ENCODE measurements at places on chromosomes 5 and 9.

- no peak for DNase-seq
Measured at GRCh38 chr5:128225245-128226030, 141.9 kb downstream of the SLC12A2 start.

DNA sequence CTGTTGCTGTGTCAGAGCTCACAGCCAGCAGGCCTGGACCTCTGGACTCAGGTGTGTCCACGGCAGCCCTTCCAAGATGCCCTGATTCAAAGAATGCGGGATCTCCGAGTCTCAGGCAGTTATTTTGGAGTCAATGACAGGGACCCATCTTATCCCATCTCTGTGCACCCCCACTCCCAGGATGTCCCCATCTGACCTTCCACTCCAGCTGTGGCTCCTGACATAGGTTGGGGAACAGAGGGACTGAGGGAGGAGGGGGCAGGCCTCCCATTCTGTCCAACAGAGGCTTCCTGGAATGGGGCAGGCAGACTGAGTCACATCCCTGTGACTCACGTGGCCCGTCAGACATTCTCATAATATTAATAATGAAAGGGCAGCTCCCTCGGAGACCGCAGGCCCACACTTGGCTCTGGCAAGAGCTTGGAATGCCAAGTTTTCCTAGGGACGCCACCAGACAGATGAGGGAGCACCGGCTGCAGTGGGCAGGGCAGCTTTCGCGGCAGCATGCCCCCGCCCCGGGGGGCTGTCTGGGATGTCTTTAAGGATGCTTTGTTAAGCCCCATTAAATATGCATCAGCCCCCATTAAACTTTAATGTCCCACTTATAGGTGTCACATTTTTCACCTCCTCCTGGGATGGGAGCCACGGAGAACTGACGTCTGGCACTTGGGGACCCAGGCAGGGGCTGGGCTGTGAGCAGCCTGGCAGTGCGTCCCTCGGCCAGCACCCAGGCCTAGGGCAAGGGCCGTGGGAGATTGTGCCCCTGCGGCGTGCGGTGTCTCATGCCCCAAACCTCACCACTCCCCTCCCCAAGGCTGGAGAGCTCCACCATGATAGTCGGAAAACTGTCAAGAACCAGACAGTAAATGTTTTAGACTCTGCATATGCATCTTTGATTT, 23.6 kb upstream of the FIBCD1 start:
- no peak for DNase-seq

DNA sequence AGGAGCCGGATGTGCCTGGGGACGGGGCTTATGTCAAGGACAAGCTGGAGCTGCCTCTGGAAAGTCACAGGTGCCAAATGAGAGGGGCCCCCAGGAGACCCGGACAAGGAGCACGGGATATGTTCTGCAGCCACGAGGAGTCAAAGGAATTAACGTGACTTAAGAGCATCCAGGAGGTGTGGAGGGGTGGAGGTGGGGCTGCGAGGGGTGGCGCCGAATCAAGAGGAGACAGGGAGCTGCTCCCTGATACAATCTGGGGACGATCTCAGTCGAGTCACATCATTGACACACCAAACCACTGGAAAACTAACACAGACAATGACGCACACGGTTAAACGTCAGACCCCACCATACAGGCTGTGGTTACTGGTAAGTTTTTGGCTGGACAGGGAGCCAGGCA, 10.4 kb downstream of the CCDC127 start:
- no peak for DNase-seq

- DNase-seq: peak; percentile 81
Measured at GRCh38 chr9:131046581-131047202, 37.7 kb downstream of the LAMC3 start.

DNA sequence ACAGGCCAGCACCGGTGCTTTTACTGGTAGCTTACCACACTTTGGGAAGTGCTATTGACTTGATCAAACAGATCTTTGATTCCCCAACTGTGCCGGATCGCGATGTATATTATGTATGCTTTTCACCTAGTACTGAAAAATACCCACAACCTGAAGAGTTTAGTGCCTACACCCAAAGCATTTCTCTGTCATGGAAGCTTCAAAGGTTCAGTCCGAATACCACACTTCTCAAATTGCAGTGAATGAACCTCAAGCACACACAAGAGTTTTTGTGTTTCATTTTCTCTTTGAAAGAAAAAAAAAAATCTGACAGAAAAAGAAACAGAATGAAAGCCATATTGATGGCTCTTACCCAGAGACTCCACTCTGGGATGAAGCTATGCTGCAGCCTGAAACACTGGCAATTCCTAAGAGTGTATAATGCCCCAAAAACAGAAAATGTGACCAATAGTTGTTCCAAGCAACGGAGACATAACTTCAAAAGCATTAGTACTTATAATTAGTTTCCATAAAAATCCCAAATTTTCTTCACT, 100.9 kb downstream of the EBF1 start:
- DNase-seq: no peak
